Activated T-cell treated with anti-CD3 and anti-CD28 coated beads, Interleukin-2, amount 50 U/mL, for 24 hours (primary cell): ENCODE measurements at places on chromosomes 1 and 21.
A peak's percentile ranks its signal among the peaks of the same experiment; 100 is the strongest.

GRCh38 chr1:193552274-193552673, 365.9 kb upstream of the B3GALT2 start:
- DNase-seq = no peak

- DNase-seq = no peak
These were observed 722 bp upstream of the PODN start for GRCh38 chr1:53061123-53061858.

DNA sequence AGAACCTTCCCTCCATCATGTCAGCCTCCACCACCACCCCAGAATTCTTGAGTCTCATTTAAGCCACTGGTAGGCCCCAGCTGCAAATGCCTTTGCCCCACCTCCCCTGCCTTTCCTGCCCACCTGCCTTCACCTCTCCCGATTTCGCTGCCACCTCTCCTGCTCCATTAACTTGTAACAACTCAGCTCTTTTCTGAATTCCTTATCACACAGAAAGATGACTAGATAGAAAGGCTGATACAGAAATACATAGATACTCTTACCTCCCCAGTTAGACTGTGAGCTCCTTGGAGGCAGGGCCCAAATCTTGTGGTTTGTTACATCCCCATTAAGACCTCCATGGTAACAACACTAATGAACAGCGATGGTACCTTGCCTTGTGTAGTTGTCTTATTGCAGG, 69.5 kb downstream of the ATP5PO start:
- DNase-seq = no peak

- no peak for DNase-seq
These were observed 645 bp downstream of the ATP6V0B start for GRCh38 chr1:43975249-43975961.

GRCh38 chr21:42704861-42705260, 51.4 kb downstream of the PDE9A start:
- DNase-seq = no peak

DNA sequence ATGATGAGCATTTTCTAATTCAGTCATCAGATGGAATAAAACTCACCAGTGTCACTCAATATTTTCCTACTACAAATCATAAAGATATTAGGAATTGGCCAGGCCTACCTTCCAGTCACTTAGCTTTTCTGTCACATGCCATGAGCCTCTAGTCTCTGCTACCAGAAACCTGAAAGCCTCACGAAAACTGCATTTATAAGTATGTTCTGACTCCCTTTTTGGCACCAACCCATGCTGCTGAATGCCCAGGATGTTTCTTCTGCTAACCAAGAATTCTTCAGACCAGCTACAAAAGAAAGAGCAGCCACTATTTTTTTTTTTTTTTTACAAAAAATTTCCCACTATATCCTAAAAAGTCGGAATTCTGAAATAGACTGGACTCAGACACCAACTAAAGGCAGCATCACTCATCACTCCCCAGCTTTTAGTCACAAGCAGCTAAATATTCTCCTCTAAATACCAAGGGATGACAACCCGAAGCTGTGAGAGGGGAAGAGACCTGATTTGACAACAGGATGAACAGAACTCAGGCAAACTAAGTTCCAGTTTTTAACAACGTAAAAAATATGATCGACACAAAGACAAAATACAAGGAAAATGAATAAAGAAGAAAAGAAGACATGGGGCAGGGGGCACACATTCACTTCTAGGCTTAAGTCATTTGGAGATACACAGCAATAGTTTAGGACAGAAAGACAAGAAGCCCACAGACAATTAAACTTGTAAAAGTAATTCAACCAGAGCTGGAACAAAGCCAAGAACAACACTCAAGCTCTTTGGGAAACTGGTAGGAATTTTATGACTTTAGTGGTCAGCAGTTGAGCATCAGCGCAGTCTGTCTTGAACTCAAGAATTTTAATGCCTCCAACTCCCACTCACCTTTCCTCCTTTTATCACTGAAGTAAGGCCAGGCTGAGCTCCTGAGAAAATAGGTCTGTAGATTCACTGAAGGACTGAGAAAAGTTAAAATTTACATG, 1.7 kb downstream of the DCAF8 start:
- DNase-seq = no peak

- DNase-seq = no peak
These were observed 10.8 kb downstream of the NTMT2 start for GRCh38 chr1:170156594-170156993.

GRCh38 chr1:59360170-59360569, 63.3 kb downstream of the FGGY start:
- DNase-seq = no peak

- no peak for DNase-seq
These were observed 40.2 kb downstream of the PIK3CD start for GRCh38 chr1:9691691-9692090.

- DNase-seq = peak; percentile 41
These were observed 11.6 kb downstream of the REG4 start for GRCh38 chr1:119799599-119800177.

DNA sequence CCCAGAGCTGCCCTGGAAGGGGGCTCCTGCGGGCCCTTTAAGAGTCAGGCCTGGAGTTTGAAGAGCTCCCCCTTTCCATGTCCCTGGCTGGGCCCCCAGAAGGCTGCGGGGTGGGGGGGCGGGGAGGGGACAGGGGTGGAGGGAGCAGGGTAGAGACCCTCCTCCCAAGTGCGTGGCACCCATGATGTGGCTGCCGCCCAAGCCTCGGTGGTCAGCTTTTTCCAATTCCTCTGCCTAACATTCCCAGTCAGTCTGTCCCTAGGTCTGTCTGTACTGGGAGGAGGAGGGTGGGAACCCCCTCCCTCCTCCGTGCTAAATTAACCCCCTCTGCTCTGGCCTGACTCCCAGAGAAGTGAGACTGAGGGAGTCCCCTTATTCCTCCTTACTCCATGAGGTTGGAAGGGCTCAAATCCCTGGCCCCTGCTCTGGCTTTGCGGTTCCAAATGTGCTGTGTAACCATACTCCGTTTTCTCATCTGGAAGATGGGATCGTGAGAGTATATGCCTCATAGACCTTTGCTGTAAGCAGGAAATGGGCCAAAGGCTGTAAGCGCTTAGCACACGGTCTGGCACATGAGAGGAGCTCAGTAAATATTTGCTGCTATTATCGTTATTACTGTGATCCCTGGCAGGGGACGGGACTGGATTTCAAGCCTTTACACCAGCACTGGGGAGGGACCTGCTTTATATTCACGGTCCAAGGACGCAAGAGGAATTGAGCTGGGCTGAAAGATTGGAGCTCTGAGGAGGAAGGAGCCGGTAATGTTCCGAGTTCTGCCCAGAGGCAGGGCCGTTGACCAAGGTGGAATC, 658 bp upstream of the COL16A1 start:
- no peak for DNase-seq

DNA sequence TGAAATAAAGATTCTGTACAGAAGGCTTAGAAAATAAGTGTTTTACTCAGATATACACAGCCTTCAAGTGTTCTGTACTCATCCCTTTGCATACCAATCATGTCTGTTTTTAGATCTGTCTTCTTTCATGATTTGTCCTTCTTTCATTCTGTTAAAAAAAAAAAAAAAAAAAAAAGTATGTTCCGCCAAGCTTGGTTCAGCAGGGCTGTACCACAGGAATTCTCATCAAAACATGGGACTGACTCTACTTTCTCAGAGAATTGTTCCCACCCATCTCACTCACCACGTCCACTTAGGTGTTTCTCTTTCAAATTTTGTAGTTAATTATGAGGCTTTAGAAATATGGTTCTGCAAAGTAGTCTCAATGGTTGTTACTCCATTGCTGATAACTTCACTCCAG, 119.0 kb downstream of the AK5 start:
- no peak for DNase-seq

DNA sequence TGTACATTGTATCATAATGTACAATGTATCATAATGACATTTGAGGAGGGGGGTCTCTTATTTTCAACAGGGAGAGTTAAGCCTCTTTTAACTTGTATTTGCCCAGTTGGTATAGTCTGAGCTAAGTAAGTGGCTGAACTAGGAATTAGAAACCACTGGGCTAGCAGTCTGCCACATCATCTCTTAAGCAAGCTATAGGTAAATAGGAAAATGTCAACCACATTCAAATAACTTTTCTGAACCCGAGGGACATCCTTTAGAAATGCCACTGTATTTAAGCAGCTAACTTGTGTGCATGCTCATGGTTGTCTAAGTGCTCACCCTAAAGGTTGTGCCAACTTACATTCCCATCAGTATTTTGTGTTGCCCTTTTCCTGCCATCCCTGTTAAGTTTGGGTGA, 35.5 kb upstream of the ASB17 start:
- DNase-seq = no peak

DNA sequence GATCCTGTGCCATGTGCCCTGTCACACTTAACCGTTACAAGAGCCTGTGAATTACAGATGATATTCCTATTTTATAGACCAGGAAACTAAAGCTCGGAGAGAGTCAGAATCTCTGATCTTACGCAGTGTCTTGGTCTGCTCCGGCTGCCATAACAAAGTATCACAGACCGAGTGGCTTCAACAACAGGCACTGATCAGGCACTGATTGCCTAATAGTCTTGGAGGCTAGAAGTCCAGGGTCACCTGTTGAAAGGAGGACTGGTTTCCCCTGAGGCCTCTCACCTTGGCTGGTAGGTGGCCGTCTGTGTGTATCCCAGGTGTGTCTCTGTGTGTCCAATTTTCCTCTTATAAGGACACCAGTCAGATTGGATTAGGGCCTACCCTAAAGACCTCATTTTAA, 31.5 kb upstream of the KCNE2 start:
- no peak for DNase-seq

DNA sequence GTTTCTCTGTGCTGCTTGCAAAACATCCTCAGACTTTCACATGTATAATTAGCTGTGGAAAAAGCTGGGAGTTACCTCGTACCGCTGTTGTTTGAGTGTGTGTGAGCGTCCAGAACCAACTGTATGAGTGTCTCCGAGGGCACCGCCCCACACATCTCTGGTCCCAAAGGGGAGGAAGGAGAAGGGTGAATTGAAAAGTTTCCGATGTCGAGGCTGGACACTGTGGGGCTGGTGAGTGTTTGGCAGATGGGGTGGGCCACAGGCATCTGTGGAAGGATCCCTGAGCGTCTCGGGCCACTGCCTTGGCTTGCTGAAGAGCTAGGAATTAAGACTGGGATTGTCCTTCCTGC, 1.2 kb downstream of the ATP2B4 start:
- DNase-seq = peak; percentile 52

- DNase-seq = no peak
These were observed 21.5 kb downstream of the PDPN start for GRCh38 chr1:13605159-13605558.

DNA sequence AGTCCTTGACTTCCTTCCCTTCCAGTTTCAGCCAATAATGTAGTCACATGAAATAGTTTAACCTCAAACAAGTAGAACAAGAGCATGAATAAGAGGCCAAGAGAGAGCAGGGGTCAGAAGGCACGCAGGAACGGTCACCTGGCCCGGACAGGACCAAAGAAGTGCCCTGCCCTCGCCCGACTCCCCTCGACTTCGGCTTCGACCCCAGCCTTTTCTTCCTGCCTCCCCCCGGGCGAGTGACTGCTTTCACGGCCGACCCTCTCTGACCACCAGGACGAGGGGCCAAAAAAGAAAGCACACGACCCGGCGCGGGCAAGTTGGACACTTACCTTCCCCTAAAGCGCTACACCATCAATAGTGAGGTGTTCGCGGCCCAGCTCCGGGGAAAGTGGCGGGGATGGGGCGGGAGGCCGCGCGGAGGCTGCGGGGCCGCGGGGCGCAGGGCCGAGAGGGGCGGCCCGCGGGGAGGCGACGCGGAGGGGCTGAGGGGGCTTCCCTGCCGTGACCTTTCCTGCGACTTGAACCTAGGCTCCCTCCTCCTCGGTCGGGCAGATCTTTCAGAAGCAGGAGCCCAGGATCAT, 519 bp downstream of the RERE start:
- peak; percentile 61 for DNase-seq

DNA sequence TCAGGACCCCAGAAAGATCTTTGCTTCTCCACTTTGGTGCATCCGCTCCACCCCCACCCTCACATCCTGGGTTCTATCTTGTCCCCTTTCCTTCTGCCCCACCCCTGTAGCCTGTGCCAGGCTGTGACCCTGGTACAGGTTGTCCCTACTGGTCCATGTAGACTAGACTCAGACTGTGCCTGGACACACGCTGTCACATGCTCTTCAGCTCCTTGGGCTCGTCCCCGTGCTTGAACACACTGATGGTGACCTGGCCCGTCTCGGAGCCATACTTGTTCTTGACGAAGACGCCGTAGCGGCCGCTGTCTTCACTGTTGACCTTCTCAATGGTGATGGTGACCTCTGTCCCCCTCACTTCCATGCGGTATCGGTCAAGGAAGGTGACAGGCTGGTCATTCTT, 54.8 kb downstream of the MYOM3 start:
- DNase-seq = no peak

- no peak for DNase-seq
These were observed 3.7 kb downstream of the OPRD1 start for GRCh38 chr1:28815533-28816185.

DNA sequence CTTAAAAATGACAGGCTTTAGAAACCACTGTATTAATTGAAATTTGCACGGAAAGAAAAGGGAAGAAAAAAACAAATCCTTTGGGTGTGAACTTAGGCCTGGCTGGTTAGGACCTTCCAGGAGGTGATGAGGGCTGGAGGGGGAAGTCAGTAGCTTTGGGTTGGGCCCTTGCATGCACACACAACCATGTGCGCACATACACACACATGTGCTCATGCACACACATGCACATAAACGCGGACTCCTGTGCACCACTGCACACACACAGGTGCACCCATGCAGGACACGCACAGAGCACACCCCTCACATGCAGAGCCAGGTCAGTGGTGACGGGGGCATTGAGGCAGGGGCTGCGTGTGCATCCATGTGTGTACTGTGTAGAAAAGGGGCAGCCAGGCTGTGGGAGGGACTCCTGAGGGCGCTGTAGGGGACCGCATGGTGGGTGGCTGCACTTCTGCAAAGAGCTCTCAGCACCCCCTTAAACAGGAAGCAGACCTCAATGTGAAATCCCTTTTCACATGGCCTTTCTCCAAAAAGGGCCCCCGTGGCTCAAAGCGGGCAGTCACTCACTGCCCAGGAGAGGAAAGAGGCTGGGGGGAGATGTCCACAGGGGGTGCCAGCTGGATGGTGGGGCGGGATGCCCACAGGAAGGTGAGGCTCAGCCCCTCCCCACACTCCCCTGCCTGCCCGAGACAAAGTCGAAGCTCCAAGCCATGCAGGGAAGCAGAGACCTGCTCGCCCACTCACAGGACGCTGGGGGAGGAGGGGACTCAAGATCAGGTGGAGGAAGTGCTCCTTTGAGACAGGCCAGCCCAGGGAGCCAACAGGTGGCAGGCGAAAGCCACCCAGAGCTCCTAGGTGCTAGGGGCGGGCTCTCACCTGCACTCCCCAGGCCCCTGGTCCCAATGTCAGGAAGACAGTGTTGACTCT, 95.2 kb downstream of the ITPKB start:
- DNase-seq = peak; percentile 50

GRCh38 chr1:18041102-18041501, 66.5 kb upstream of the IGSF21 start:
- DNase-seq = no peak

DNA sequence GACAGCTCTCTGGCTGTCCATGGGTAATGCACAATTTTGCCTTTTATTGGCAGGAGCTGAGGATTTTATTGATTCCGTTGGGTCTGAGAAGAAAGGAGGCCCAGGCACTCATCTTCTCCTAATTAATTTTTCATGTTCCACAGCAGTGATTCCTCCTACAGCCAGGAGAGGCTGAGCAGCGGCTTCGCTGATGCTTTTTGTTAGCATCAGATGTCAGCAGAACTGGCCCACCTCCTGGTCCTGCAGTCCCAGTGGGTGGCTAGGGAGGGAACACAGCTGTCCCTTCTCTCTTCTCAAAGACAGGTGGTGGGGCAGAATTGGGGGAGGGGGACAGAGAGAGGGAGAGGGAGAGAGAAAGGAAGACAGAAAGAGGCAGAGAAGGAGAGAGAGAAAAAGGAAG, 5.7 kb downstream of the MT1HL1 start:
- no peak for DNase-seq
